Ovary (tissue), 10 donors: ENCODE measurements at places on chromosomes 12 and 14. TPM values are rescaled to one million over a fixed set of nuclear protein-coding genes. Genes with fewer than 3 reads are reported as not detected.

Gene PUS1
- 3.5 TPM for polyA plus RNA-seq

DNA sequence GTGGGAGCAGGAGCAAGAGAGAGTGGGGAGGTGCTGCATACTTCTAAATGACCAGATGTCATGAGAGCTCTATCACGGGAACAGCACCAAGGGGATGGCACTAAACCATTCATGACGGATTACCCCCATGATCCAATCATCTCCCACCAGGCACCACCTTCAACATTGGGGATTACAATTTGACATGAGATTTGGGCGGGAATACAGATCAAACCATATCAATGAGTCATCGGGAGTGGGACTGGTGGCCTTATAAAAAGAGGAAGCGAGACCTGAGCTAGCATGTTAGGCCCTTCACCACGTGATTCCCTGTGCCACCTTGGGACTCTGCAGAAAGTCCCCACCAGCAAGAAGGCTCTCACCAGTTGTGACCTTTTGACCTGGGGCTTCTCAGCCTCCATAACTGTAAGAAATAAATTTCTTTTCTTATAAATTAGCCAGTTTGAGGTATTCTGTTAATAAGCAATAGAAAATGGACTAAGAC, 28.7 kb downstream of the COX8C start:
- no peak for DNase-seq

GRCh38 chr14:35257809-35258208, 34.4 kb upstream of the PSMA6 start:
- DNase-seq = no peak

DNA sequence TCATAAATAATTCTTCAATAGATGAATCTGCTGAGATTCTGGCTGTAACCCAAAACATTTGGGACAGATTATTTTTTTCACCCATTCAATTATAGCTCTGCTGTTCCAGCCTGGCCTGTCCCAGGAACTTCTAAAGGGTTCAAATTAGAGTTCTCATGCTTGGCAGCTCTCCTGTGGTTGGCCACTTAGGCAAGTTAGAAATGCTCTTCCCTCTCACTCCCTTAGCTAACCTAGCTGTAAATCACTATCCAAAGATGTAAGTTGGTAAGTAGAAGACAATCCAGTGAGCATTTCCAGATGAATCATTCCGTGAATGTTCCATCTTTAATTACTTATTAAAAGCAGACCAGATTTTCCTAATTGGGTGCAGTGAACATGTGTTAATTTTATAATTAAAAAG, 760.4 kb upstream of the TBX3 start:
- no peak for DNase-seq

- no peak for DNase-seq
Measured at GRCh38 chr12:65585648-65586602, 238.4 kb upstream of the HMGA2 start.

DNA sequence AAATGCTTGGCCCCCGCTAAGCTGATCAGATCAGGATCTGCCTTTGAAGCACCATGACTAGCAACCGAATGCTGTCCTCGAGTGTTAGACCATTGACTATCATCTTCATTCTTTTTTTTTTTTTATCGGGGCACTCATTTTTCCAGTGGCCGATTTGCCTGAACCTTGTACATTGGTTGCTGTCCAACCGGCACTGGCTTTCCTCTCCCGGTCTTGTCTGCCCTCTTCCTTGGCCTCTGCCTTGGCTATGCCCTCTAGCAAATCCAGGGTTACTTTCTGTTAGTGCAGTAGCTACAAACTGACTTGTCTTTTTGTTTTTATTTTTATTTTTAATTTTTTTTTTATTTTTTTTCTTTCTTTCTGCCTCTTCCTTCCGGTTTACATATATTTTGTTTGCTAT, 102.3 kb downstream of the ALG10 start:
- DNase-seq = no peak

GRCh38 chr12:4292341-4293073, 18.9 kb downstream of the CCND2 start:
- DNase-seq = no peak

GRCh38 chr12:97380440-97380839, 82.2 kb upstream of the RMST start:
- no peak for DNase-seq
